ENCODE measurements at places on chromosomes 4 and X. TPM values are rescaled to one million over a fixed set of nuclear protein-coding genes. Genes with fewer than 3 reads are reported as not detected.

DRD5 gene
- not detected for total RNA-seq

GATA1 gene
- total RNA-seq, result 0.67 TPM

MXRA5 gene
- total RNA-seq, result not detected

ANOS1 gene
- total RNA-seq, result not detected

ATP2B3 gene
- not detected for total RNA-seq

ZFP42 gene
- not detected for total RNA-seq

PAGE2 gene
- total RNA-seq, result not detected

GLRA2 gene
- not detected for total RNA-seq

MGARP gene
- 0.49 TPM for total RNA-seq

TCEAL2 gene
- total RNA-seq, result not detected

PRDM8 gene
- total RNA-seq, result 31.7 TPM

UGT2B15 gene
- not detected for total RNA-seq

MBTPS2 gene
- 4.6 TPM for total RNA-seq

RRAGB gene
- 11.2 TPM for total RNA-seq

PPEF2 gene
- not detected for total RNA-seq

CDKL5 gene
- 2.9 TPM for total RNA-seq

C4orf36 gene
- total RNA-seq, result not detected

TLR8 gene
- total RNA-seq, result not detected

ARMCX4 gene
- 8.6 TPM for total RNA-seq

ATXN3L gene
- total RNA-seq, result not detected

PRSS48 gene
- total RNA-seq, result not detected

CDX4 gene
- not detected for total RNA-seq

FAM149A gene
- 1.1 TPM for total RNA-seq

UCP1 gene
- not detected for total RNA-seq

VCX3B gene
- not detected for total RNA-seq

CLDN34 gene
- total RNA-seq, result not detected

PPP1R2C gene
- 32.2 TPM for total RNA-seq

SERPINA7 gene
- not detected for total RNA-seq

PNMA5 gene
- total RNA-seq, result 0.37 TPM

SPOCK3 gene
- total RNA-seq, result not detected

SPANXB1 gene
- total RNA-seq, result not detected

AKAP14 gene
- total RNA-seq, result not detected

MAGEE2 gene
- total RNA-seq, result not detected

BLTP1 gene
- 108 TPM for total RNA-seq

HMGB3 gene
- total RNA-seq, result 11.5 TPM

CASK gene
- total RNA-seq, result 168 TPM

CCNA2 gene
- total RNA-seq, result 1.3 TPM

AADAT gene
- not detected for total RNA-seq

RPL36A gene
- total RNA-seq, result 174 TPM

PGAM4 gene
- not detected for total RNA-seq

TMEM271 gene
- total RNA-seq, result not detected

KLHL5 gene
- total RNA-seq, result 21.5 TPM

SMIM10L2A gene
- 0.42 TPM for total RNA-seq

POLN gene
- 4.9 TPM for total RNA-seq

GPC4 gene
- not detected for total RNA-seq

PROM1 gene
- 2.9 TPM for total RNA-seq

CFAP47 gene
- not detected for total RNA-seq

GAGE12J gene
- total RNA-seq, result not detected

SLC10A6 gene
- not detected for total RNA-seq

COX7B2 gene
- total RNA-seq, result not detected

LINC00632 gene
- total RNA-seq, result 0.54 TPM

SMAD1 gene
- 3.7 TPM for total RNA-seq

NPY2R gene
- total RNA-seq, result not detected

IQSEC2 gene
- 0.39 TPM for total RNA-seq

PDGFRA gene
- not detected for total RNA-seq
